ENCODE measurements at places on chromosomes 11 and 22. TPM values are rescaled to one million over a fixed set of nuclear protein-coding genes. Genes with fewer than 3 reads are reported as not detected.

HTR3B gene
- total RNA-seq, result not detected

OR6T1 gene
- not detected for total RNA-seq

PICK1 gene
- total RNA-seq, result 24.2 TPM

TMEM126B gene
- total RNA-seq, result 56.1 TPM

Measured in activated T-cell treated with anti-CD3 and anti-CD28 coated beads, Interleukin-2, amount 50 U/mL, for 4 hours (primary cell).